Bronchial epithelial cell (primary cell): ENCODE measurements at places on chromosomes 6 and 20.
A peak's percentile ranks its signal among the peaks of the same experiment; 100 is the strongest.

- DNase-seq, result peak; percentile 71
Measured at GRCh38 chr6:166301611-166302529, 6.3 kb downstream of the PRR18 start.

DNA sequence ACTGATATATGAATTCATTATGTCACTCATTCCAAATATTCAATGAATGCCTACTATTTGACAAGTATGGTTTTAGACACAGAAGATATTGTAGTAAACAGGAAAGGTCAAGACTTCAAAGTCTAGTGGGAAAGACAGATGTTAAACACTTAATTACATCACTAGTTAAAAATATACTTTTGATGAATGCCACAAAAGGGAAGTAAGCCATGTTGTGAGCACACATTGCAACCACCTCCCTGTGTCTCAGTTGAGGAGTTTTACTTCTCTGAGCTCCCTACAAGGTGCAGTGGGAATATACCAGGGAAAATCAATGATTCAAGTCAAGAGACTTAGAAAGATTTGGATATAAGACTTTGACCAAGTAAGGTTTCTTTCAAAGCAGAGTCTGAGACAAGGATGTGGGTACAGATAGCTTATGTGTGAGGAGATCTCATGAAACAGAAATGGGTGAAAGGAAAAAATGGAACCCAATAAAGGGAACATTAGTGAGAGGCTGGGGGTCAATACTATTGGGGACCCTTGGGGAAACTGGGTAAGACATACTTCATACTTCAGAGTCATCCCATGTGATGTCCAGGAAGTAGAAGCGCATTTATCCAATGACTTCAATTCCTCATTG, 503.7 kb downstream of the KIF16B start:
- DNase-seq, result no peak

DNA sequence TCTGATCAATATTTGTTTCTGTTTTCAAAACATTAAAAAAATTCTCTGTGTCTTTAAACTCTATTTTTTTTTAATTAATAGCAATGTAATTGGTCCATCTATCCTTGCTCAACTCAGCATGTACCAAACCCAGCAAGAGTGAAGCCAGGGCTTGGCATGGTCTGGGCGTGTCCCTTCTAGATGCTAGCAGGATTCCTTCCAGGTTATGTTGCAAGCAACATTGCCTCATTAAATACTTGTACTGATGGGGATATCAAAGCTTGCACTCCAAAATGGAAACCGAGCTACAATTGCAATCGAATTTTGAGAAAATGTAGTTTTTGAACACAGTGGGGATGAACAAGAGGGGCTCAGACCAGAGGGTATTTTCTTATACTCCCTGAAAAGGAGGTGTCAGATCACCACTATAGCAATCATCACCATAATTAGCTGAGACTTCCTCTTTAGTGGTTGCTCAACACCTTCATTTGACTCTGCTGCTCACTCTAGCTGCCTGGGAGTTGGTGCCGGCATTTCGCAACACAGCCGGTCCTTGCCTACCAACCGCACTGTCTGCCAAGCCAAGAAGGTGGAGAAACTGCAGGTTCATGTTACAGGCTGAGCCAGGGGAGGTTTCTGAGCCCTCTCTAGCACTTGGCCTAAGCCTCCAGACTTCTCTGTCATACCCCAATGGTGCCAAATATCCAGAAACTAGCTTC, 67.8 kb upstream of the RALGAPA2 start:
- peak; percentile 90 for DNase-seq

DNA sequence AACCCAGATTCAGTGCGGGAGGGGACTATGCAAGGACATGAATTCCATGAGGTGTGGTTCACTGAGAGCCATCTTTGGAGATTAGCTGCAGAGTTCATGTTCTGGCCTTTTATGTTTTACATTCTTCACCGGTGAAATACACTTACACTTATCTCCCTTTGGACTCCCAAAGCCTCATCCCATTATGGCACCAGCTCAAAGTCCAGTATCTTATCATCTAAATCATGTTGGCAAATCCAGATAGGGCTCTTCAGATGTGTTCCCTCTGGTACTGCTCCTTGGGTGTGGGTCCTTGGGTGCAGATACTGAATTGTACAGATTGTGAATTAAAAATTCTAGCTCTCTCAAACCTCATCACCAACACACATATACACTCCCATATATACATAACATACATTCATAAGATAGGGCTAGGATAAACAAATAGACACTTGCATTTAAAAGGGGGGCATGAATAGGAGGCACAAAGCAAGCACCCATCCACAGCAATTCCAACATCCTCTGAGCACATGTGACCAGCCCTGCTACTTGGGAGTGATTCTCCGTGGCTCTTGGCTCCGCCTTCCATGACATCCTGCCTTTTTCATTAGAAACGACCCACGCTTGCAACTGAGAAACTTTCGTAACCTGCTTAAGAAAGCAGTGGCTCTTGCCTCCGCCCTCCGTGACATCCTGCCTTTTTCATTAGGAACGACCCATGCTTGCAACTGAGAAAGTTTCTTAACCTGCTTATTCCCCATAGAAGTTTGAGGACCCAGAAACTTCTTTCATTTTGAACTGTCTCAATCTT, 53.6 kb upstream of the LRRC1 start:
- no peak for DNase-seq

DNA sequence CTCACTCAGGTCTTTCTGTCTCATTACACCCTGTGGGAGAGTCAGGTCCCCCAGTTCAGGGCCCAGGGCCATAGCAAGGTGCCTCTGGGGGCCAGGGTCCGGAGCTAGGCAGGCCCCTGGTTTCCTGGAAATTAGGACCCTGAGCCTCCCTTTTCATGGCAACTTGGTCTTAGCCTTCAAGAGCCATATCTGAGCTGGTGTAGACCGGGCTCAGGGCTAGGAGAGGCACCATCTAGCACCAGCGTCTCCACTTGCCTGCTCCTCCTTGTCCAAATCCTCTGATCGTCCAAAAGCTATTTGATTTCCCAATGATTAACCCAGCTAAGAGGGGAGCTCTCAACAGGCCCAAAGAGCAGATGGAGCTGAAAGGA, 5.6 kb downstream of the MDFI start:
- DNase-seq, result no peak

DNA sequence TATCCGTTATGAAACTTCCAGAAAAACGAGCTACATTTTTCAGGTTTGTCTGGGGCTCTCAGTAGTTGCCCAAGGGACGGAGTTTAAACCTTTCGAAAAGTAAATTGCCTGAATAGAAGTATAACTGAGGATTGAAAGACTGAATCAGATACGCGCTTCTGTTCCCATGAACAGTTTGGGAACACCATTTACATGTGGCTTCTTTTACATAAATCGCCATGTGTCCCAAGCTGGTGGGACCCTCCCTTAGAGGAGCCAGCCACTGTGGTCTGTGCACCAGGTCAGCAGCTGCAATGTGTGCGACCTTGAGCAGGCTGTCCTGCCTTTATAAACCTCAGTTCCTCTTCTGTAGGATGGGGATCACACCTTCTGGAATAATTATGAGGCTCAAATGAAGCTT, 11.0 kb downstream of the ENTPD6 start:
- no peak for DNase-seq
